Activated CD4-positive, alpha-beta T cell treated with anti-CD3 and anti-CD28 coated beads, Interleukin-2, Interleukin-4, amounts not matched to agents 100 ng/mL and 50 ng/mL, durations not matched to agents 16 hours and 8 hours (primary cell): ENCODE measurements at places on chromosomes 6 and 20.

DNA sequence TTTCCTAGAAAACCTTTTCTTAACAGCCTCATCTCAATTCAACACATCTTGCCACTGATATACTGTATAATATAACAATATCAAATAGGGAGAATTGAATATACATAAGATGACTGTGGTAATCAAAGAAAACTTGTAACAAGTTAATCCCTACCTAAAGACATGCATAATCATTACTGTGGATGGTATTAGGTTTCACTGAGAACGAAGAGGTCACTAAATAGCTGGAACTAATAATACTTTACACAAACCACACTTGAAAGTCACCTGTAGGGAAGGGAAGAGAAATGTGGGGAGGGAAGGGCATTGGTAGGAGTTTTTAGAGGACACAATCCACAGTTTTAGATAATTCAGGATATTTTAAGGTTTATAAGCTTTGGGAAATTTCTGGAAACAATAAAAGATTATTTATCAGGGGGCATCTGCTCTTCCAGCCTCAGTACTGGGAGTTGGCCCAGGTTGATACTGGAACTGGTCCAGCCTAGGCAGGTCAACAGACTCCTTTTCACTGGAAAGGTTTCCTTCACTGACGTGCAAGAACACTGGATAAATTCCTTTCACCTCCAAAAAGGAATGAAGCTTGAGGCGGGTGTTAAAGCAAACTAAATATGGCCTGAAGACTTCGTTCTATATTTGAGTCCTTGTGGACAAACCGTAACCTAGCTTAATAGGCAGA, 44.0 kb downstream of the MAP7 start:
- DNase-seq = no peak

- DNase-seq = no peak
Measured at GRCh38 chr6:148884461-148884860, 137.6 kb downstream of the UST start.

- no peak for DNase-seq
Measured at GRCh38 chr6:89768324-89768723, 51.3 kb downstream of the MDN1 start.

DNA sequence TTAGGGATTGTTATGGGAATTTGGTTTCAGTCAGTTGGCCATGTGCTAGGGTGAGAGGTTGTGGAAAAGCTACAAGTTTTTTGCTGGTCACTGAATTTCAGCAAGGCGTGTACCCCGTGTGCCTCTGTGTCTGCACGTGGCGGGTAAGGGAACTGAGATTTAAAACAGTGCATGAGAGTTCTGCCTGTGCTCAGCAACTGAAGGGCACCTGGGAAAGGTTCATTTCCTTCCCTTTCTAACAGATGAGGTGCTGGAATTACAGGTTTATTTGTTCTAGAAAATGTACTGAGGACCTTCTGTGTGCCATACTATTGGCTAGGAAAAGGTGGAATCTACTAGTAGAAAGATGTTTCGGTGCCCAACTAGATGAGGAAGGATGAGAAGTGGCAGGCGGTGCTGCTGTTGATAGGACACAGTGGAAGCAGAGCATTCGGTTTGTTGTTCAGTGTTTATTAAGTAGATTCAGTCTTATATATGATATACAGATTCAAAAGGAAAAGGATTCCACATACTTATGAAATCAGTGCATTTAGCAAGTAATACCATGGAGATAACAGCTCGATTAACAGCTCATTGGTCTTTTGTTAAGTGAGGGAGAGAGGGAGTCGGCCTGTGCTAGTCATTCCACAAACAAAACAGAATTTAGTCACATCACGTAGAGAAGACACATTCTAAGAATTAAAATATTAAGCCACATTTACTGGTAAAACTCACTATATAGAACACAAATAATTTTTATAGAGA, 84.7 kb downstream of the ASXL1 start:
- DNase-seq = no peak

DNA sequence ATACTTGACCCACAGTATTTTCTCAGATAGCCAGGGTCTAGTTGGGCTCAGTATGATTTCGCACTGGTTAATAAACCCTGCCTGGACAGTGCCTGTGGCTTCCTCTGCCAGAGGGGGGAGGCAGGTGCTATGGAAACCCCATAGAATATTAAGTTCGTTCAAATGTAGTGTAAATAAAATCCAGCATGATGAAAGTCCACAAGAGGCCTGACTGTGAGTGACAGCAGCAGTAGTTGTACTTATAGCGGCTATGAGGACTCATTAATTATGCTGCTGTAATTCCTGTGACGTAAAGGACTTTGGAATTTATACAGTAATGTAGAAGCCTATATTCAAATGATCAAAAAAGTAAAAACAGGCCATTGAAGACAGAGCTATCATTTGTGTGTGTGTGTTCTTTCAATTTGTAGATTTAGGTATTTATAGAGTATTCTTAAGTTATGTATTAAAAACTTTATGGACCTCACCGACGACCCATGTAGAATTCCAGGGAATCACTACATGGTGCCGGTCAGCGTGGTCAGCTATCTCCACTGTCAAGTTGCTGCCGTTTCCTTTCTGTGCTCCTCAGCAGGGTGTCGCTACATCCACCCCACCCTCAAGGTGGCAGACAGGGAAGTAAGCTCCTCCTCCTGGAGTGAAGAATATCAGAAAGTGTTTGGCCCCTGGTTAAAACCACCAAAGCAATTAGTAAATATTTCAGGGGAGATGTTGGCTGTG, 10.0 kb downstream of the PYGB start:
- DNase-seq = no peak

DNA sequence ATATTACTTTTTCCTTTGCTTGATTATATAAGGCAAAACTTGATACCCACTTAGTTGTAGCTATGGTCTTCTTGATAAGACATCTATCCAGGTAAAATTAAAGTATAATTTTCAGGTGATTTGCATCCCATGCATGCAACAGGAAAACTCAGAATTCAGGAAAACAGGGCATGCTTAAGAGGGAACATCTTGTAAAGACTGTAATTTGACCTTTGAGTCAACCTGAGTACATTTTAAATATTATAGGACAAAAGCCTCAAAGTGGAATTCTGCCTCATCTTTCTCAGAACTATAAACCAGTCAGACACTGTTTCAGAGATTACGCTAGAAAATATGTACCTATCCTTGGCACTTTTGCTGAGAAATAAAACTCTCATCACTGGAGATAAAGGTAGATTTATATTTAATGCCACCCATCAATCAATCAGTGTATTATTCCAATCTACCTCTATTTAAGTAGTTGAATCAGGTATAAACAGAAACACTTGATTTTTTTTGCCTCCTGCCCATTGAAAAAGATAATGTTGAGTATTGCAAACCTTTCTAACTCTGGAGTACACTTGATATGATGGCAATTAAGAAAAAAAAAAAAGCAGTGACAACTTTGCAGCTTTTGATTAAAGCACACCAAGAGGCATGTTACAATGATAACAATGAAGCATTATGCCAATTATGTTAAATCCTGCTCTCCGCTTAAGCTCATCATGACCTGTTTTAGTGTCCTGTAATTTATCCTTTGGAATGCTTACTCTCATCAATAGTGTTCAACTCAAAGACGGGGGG, 2.8 kb downstream of the CITED2 start:
- no peak for DNase-seq

DNA sequence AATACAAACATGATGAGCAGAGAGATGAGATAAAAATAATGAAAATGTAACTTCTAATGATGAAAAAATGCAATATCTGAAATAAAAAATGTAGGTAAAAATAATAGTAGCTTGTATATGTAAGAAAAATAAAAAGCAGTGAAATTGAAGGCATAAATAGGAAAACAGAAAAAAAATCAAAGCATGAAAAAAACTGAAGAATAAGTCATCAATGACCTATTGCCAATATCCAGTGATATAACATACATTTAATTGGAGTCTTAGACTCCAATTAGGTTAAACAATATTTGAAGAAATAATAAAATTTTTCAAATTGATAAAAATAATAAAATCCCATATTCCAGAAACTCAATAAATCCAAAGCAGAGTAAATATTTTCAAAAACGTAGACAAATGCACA, 114.0 kb upstream of the HDGFL1 start:
- no peak for DNase-seq

DNA sequence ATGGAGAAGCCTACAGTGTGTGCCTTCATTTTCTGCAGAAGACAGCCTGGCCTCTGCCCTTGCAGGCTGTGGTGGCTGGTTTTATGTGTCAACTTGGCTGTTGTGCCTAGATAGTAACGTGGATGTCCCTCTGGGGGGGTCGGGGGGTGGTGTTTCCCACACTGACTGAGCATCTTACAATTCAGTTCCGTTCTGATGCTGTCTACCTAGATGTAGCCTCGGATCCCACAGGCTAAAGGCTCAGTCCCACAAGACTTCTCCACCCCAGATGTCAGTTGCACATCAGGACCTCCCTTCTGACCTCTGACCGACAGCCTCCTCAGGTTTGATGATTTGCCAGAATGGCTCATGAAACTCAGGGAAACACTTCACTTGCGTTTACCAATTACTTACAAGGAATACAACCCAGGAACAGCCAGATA, 4.4 kb downstream of the PYGB start:
- DNase-seq = no peak

DNA sequence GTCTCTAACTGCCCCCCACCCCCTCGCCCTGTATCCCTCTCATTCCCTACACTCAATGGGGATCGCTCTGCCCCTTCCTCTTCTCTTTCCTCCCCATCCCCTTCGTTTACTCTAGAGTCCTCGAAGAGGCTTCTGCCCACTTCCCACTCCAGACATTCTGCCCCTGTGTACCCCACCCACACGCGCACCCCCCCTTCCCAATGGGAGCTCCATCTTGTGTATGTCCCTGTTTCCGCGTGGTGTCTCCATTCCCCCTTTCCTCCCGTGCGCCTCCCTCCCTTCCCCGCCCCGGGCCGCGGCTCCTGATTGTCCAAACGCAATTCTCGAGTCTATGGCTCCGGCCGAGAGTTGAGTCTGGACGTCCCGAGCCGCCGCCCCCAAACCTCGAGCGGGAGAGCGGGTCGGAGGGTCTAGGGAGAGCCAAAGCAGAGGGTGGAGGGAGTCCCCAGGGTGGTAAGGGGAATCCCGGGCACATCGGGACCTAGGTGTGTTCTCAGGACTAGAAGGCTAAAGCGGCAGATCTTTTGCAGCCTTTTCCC, 679 bp upstream of the RING1 start:
- no peak for DNase-seq

GRCh38 chr6:45710304-45710821, 305.3 kb downstream of the CLIC5 start:
- peak; percentile 96 for DNase-seq

GRCh38 chr20:45812157-45813005, at the start of gene UBE2C:
TSS of gene UBE2C (plus strand) at chr20:45812644. CDS start at chr20:45812696, 52 bp downstream.
- DNase-seq = peak; percentile 98

- no peak for DNase-seq
Measured at GRCh38 chr6:129489215-129489765, 220.7 kb downstream of the ARHGAP18 start.

DNA sequence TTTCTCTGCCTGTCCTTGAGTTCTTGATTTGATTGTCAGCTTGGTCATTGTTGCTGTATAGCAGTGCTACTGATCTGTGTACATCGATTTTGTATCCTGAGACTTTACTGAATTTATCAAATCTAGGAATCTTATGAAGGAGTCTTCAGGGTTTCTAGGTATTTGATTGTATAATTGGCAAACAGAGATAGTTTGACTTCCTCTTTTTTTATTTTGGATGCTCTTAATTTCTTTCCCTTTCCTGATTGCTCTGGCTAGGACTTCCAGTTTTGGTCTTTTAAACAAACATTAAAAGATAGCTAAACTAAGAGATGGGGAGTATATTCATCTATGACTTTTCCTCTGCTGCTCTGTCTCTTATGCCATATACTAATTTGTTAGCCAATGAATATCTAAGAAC, 62.4 kb downstream of the NCOA7 start:
- DNase-seq = no peak

DNA sequence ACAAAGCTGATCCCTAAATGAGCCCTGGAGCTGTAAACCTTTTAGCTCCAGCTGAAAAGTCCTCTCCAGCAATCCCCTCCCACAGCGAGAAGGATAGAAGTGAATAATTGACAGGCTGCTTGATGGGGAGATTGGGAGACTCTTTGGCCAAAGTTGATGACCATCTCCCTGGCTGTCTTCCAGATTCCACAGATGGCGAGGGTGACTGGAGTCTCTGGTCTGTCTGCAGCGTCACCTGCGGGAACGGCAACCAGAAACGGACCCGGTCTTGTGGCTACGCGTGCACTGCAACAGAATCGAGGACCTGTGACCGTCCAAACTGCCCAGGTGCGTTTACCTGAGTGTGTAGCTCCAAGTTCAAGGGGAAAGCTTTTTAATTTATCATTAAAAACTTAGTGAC, 67.3 kb downstream of the ISM1 start:
- no peak for DNase-seq

GRCh38 chr6:127893541-127893940, 7.3 kb downstream of the THEMIS start:
- DNase-seq = peak; percentile 85

DNA sequence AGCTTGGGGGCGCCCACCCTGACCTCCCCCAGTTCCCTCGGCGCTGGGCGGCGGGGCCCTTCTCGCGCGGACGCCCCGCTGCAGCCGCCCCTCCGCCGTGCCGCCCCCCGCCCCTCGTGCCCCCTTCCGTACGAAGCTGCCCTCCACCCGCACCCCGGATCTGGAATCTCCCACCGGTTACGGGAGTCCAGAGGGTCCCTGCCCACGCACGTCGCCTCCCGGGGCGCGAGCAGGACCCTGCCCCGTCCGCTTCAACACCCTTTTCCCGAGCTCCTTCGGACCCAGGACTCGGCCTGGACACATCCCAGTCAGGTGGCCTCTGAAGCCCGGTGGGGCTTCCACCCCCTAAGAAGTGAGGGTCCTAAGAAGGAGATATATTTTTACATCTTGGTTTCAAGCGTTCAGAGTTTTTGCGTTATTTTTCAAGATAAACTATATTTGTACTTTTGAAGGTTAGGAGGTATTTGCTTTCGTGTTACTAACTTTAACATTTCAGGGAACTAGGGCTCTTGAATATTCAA, 506 bp downstream of the ARFGAP1 start:
- no peak for DNase-seq

- DNase-seq = peak; percentile 35
Measured at GRCh38 chr20:45611054-45611453, 18.5 kb upstream of the WFDC10A start.

- no peak for DNase-seq
Measured at GRCh38 chr6:116459927-116460326, 1.2 kb upstream of the CALHM6 start.

- DNase-seq = no peak
Measured at GRCh38 chr6:162150295-162150694, 577.3 kb downstream of the PRKN start.

DNA sequence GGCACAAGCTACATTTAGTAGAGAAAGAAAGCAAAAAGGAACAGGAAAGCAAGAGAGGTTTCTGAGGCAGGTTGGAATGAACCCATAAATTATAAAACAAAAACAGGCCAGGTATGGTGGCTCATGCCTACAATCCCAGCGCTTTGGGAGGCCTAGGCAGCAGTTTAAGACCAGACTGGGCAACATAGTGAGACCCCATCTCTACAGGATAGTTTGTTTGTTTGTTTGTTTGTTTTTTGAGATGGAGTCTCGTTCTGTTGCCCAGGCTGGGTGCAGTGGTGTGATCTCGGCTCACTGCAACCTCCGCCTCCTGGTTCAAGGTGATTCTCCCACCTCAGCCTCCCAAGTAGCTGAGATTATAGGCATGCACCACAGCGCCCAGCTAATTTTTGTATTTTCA, 49.0 kb downstream of the AFG1L start:
- DNase-seq = no peak
